Panc1 (cell line): ENCODE measurements at places on chromosomes 1 and 21. TPM values are rescaled to one million over a fixed set of nuclear protein-coding genes. Genes with fewer than 3 reads are reported as not detected.

The BRINP2 gene
- total RNA-seq, result not detected

The LCE3D gene
- total RNA-seq, result not detected

The PDZK1 gene
- 2.3 TPM for total RNA-seq

GRCh38 chr1:106249365-106249764 is 807.1 kb upstream of the PRMT6 start:
- H3K4me3 ChIP-seq, result no peak overlapping the region
- H3K36me3 ChIP-seq, result no peaks in the 10 kb centered on the region
- no peaks in the 10 kb centered on the region for H3K4me1 ChIP-seq
- H3K27ac ChIP-seq, result no peak overlapping the region
- DNase-seq, result no peak

GRCh38 chr21:14545906-14546480 is at the start of gene SAMSN1:
SAMSN1 (minus strand) TSS chr21:14546315; CDS start chr21:14546261, 54 bp downstream.
- no peaks in the 10 kb centered on the region for H3K36me3 ChIP-seq
- H3K4me3 ChIP-seq, result no peak within 1 kb of the TSS
- no peaks in the 10 kb centered on the region for H3K4me1 ChIP-seq
- H3K27ac ChIP-seq, result no peak within 1 kb of the TSS
- no peaks in the 10 kb centered on the region for H3K27me3 ChIP-seq

DNA sequence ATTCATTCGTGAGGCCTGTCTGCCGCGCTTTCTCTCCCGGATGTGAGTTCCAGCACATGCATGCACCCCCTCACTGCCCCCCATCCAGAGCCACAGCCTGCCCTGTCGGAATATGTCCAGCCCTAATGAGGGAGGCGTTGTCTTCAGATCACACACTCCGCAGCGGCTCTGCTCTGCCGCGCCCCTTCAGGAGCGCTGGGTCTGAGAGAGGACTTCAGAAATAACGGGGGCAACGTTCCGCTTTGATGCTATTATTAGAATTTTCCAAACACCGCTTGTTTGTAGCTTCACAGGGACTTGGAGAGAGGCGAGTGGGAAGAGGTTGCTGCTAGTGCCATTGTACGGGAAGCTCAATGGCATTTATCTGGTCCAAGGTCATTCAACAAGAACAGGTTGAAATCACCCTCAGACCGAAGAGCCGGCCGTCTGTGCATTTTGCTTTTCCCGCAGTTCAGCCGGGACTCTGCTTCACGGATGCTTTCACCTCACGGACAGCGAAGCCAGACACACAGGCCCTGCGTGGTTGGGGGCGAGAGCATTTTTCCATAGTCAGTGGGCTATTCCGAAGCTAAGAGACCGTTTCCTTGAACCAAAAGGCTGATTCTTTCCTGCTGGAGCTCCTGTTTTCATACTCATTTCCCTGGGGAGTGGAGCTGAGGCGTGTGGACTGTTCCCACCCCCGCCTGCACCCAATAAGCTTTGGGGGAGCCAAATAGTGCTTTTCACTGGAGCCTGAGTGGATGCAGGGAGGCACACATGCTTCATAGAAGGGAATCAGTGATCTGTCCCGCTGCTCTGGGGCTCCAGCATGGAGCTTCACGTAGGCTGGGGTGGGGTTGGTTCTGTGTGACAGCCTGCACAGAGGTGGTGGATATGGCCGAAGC is 69.7 kb downstream of the GALNT2 start:
- no peaks in the 10 kb centered on the region for H3K27me3 ChIP-seq
- H3K27ac ChIP-seq, result no peak overlapping the region
- H3K36me3 ChIP-seq, result no peaks in the 10 kb centered on the region
- no peaks in the 10 kb centered on the region for H3K4me1 ChIP-seq

DNA sequence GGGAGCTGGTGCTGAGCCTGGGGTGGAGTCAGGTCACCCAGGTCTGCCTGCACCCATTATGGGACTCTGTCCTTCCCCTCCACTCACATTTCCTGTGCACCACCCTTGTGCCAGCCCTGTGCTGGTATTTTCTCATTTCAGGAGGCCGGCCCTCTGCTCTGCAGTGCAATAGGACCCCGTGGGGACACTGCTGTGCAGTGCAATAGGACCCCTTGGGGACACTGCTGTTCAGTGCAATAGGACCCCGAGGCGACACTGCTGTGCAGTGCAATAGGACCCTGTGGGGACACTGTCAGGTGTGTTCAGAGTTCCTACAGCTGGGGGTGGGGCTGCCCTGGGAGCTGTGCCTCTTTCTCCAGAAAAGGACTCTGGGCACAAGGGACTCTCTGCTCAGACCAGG is 36.2 kb upstream of the DMBX1 start:
- no peak overlapping the region for H3K4me3 ChIP-seq
- no peaks in the 10 kb centered on the region; the same call in 1 of the 2 replicates for H3K27me3 ChIP-seq
- H3K27ac ChIP-seq, result no peak overlapping the region
- no peaks in the 10 kb centered on the region for H3K36me3 ChIP-seq
- H3K4me1 ChIP-seq, result no peaks in the 10 kb centered on the region

DNA sequence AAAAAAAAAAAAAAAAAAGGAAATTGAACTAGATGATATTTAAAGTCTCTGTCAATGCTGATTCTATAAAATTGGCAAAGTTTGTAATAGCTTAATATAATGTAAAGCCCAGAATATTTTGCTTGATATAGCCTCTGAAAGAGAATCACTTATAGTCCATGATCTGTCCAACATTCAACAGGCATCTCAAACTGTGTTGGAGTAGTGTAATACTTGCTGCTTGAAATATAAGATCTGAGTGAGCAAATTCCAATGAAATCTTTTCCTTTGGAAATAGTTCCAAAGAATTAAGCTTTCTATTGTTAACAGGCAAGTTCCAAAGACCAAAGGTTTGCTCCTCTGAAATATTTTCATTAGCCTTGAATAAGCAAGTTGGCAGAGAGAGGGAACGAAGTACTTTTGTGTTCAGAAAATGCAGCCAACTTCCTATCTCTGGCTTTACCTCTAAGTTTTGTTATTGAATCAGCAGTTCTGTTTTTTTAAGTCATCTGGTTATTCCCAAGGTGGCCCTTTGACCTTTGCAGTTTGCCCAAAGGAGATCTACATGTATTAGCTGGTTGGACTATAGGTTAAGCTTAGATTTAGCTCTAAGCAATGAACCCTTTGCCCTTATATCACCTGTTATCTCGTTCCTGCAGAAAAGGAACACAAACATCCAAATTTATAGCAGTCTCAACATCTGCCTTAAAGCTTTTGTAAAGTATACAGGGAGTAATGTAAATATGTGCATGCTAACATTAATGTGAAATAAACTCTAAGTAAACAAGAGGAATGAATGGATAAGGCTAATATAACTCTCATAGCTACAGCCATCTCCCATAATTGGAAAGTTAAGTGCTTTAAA is 24.4 kb upstream of the CEP350 start:
- no peaks in the 10 kb centered on the region for H3K27me3 ChIP-seq
- DNase-seq, result no peak

DNA sequence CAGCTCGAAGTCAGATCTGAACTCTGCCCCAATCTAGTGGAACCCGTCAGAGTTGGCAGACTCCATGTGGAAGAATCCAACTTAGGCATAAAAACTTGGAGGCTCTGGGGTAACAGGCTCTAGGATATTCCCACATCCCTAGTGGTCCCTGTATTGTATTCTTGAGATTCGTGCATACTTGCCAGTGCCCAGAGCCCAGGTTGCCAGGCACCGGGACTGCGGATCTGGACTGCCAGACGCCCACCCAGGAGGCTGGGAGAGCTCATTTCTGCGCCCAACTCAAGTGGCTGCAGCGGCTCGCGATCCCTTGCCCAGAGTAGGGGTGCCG is 1.1 kb downstream of the GRIK1 start:
- H3K27me3 ChIP-seq, result no peaks in the 10 kb centered on the region; the same call in 1 of the 2 replicates
- no peak for DNase-seq
- H3K27ac ChIP-seq, result no peak overlapping the region
- H3K4me1 ChIP-seq, result no peaks in the 10 kb centered on the region
- H3K4me3 ChIP-seq, result no peak overlapping the region

DNA sequence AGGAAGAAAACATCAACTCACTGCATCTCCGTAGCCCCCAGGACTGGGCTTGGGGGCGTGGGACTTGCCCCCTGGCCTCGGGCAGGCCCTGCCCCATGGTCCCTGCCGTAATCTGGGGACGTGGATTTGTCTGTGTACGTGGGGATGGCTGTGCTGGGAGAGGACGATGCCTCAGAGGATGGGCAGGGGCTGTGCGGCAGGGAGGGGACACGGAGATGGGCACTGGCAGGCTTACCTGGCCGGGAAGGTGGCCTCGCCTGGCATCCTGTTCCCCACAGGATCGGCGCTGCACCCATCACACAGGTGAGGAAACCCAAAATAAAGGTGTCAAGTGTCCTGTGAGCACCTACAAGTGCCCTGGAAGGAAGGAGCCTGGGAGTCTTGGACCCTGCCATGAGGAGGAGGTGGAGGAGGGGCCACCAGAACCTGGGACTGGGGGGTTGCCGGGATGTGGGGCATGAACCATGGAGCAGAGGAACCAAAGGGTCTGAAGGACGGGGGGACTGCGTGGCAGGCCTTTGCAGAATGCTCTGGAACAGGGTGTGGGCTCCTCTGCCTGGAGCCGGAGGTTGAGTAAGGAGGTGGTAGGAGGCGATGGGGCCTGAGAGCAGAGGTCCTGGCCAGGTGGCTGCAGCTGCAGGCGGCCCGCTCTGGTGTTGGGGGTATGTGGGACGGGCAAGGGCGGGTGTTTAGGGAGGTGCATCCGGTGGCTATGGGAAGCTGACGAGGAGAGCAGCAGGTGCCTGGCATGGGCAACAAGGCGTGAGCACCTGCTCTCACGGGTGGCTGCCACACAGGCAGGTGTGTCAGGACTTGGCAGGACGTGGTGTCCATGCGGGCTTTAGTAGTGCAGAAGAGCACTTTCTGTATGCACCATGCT is 27.8 kb upstream of the LRRC3 start:
- no peak overlapping the region for H3K27ac ChIP-seq
- H3K4me3 ChIP-seq, result no peak overlapping the region
- DNase-seq, result no peak
- H3K4me1 ChIP-seq, result no peaks in the 10 kb centered on the region
- H3K36me3 ChIP-seq, result no peaks in the 10 kb centered on the region; the same call in 1 of the 2 replicates
- H3K27me3 ChIP-seq, result no peaks in the 10 kb centered on the region

GRCh38 chr1:74779750-74780149 is 46.8 kb downstream of the TYW3 start:
- no peak for DNase-seq
- H3K36me3 ChIP-seq, result no peaks in the 10 kb centered on the region
- H3K27ac ChIP-seq, result no peak overlapping the region
- no peaks in the 10 kb centered on the region for H3K4me1 ChIP-seq
- no peak overlapping the region for H3K4me3 ChIP-seq

GRCh38 chr1:157798211-157798610 is 21.3 kb upstream of the FCRL2 start:
- no peaks in the 10 kb centered on the region for H3K4me1 ChIP-seq
- no peak overlapping the region for H3K4me3 ChIP-seq
- no peaks in the 10 kb centered on the region; the same call in 1 of the 2 replicates for H3K27me3 ChIP-seq
- H3K36me3 ChIP-seq, result no peaks in the 10 kb centered on the region
